ENCODE measurements at places on chromosomes 11 and 22.

GRCh38 chr11:47111318-47111804, 65.3 kb downstream of the ARFGAP2 start:
- no peak for DNase-seq

DNA sequence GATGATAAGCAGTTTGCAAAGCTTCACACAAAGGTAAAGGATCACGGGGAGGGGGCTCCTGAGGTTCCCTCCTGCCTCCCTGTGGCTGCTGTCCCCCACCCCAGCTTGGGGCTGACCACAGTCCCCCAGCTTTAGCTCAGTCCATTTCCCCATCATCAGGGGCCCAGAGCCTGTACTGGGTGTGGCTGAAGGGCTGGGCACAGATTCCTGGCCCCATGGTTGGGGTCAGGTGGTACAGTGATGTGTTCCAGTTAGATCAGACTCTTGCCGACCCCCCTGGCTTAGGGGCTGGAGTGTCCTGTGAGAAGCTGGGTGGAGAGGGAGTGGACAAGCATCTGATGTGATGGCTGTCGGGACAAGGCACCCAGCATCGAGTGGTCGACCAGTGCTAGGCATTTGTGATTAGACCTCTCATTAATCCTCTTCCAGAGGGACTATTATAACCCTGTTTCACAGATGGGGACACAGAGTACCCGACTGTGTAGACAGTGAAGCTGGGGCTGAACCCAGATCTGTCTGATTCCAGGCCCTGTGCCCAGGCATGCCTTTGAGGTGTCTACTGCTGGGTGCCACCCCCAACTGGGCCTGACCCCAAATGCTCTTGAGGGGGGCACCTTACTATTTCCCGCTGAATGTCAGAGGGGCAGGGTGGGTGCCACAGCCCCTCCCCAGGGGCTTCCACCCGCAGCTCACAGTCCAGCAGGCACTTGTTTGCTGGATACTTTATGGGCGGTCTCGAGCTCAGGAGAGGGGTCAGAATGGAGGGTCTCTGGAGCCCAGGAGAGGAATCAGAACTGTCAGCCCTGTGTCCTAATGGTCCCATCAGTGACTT, 4.3 kb downstream of the SHANK3 start:
- no peak for DNase-seq

DNA sequence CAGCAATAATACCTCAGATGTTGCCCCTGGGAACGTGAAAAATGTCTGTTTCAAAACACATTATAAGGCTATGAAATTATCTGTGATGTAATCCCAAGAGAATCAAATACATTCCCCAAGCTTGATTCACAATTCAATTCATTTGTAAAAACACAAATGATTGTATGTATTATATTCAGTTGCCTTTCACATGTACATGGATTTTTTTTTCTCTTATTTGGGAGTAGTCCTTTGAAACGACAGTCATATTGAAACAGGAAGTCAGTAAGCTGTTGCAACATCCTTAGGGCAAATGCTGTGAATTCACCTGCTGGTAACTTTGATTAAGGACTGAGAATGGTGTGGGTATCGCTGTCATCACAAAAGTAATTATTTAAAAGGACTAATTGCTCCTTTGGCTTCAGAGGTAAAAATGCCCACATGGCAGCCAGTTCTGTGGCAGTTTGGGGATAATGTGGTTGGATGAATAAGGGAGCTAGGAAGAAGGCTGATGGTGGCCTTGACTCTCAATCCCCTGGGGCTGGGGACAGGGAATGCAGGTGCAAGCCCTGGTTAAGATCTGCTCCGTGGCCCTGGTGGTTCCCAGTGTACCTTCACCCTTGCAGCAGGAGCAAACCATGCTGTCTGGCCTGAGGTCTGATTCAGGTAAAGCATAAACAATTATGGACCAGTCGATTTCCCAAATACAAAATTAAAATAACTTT, 13.2 kb downstream of the EHF start:
- no peak for DNase-seq

- DNase-seq, result no peak
These were observed 67.8 kb downstream of the CTTN start for GRCh38 chr11:70466154-70466553.

GRCh38 chr11:119254239-119254638, 48.1 kb downstream of the CBL start:
- DNase-seq, result no peak

- DNase-seq, result no peak
These were observed 19.4 kb downstream of the NADSYN1 start for GRCh38 chr11:71472357-71472885.

GRCh38 chr11:109958821-109959166, 134.4 kb upstream of the ZC3H12C start:
- no peak for DNase-seq

- DNase-seq, result no peak
These were observed 9.2 kb downstream of the MAPK1 start for GRCh38 chr22:21858025-21858764.

Measured in activated naive CD4-positive, alpha-beta T cell (primary cell).